ENCODE measurements at places on chromosomes 12 and 14.

GRCh38 chr12:724194-724855 is 28.1 kb upstream of the WNK1 start:
- no peak for DNase-seq

DNA sequence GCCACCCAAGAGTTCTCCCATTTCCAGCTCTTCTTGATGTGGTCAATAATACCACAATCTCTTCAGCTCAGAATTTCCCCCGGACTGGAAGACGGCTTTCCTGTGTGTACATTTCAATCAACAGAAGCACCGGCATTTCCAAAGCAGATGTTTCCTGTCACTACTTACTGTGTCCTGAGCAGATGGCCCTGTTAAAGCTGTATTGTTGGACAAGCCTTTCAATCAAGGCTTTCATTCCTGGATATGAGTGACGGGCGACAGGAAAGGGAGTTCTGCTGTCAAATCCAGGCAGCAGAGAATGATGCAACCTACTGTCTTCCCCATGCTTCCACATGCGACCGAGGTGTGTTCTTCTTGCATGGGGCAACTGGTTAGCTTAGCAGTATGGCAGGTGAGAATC is 76.4 kb upstream of the CCDC60 start:
- no peak for DNase-seq

DNA sequence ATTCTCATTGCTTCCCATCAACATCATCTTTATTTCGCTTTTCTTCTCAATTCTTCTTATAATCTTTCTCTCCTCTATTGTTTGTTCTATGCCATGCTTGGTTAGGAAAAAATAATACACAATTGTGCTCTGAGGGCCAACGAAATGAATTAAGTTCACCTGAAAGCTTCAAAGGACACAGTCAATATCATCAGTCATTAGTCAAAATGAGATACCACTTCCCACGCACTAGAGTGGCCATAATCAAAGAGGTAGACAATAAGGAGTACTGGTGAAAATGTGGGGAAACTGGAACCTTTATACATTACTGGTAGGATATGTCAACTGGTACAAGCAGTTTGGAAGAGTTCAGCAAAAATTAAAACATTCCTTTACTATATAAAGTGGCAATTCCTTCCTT is 91.5 kb downstream of the TMTC1 start:
- no peak for DNase-seq

GRCh38 chr12:27284751-27285150 is 40.7 kb downstream of the STK38L start:
- no peak for DNase-seq

DNA sequence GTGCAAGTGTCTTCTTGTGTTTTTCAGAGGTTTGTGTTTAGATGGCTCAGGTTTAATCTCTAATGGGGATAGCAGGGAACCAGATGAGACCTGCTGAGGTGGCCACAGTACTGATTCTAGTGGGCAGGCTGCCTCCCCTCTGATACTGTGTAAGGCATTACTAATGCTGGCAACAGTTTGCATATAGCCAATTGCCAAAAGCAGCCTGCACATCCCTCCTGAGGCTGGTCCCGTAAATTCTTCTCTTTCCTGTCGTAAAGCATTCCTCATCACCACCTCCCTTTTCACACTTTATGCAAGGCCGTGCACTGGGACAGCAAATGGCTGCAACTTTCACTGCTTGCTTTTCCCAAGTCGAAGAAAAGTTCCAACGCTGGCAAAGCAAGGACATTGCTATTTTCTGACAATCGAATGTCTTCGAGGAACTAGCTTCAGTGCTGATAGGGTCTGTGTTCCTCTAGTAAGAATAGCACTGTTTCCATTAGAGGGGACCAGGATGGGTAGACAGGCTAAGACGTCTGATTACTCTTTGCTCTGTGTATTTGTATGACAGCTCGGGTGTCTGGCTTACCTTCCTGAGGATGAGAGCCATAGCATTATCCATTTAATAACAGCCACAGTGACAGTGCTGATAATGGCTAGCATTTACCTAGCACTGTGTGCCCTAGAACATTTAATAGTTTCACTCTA is 178.2 kb upstream of the HIF1A start:
- DNase-seq: no peak

DNA sequence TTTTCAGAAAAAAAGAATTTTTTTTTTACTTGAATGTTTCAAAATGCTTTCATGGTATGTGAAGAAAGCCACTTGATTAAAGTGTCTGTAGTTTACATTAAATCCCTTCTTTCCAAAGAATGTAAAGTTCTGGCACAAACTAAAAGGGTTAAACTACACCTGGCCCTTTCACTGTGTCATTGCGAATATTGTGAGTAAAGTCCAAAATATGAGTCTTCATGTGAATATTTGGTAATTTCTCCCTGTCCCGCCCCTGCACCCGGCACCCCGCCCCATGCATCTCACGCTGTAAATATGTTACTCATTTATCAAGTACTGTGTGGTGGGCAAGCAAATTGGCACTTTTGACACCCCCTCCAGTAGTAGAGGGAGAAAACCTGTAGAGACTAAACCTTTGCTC is 274.7 kb downstream of the TTC6 start:
- DNase-seq: no peak

DNA sequence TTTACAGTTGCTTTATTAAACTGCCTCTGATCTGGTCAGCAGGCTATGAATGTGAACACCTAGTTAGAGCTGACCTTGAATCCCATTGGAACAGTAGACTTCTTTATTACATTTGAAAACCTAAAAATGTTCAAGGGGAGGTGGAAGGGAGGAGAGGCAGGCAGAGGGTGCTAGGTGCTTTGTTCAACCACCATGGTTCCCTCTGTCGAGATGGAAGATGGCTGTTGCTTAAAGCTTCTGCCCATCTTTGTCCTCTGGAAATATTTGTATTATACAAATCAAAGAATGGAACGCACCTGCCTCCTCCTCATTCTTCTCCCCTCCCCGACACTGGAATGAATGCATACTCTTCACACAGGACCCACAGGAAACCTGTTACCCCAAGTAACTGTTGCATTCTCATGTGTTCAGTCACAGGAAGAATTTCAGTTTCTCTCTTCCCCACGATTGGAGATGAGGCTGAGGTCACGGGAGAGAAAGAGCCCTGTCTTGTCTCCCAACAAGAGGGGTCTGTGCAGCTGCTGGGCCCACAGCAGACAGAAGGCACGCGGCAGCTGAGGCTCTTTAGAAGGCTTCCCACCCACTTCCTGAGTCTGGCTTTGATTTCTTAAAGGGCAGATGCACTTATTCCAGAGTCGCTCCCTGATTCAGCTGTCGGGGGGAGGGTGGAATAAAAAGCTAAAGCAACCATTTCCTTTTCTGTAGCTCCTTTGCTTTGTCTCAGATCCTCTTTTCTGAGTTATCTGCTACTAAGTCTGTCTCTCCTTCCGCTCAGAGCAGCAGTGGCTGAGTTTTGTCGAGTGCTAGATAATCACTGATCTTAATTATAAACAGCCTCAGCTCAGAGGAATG is 217.9 kb upstream of the BTG1 start:
- peak; percentile 9 for DNase-seq

- no peak for DNase-seq
These were observed 6.0 kb downstream of the INSM2 start for GRCh38 chr14:35539969-35540368.

DNA sequence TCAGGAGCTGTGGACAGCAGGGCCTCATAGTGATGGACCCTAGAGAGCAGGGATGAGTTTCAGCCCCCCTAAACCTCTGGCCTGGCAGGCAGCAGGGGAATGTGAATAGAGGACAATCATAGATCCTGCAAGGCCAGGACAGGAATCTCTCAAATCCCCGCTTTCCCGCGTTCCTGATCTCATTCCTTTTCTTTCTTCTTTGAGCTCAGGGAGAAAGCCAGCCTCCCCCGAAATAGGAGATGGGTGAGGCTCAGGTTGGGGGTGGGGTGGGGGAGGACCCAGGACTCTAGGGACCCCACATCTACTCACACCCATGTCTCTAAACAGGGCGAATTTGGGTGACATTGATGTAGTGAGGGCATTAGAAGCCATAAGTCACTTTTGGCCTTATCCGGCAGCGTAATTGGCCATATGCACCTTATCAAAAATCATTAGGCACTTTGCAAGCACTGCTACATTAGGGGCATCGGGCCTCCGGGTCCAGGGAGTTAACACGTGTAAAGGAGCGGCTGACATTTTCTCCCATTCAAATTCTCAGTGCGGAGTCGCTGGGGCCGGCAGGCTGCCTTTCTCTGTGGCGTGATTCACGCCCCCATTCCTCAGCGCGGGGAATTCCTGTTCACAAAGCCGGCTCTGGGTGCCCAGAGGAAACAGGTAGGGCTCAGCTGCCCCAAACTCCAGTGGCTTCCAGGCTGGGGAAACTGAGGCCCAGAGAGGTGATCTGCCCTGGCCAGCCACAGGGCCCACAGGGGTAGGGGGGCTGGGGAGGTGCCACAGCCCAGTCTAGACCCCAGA is 1.5 kb downstream of the LHX5 start:
- DNase-seq: no peak

GRCh38 chr12:90473831-90474230 is 481.1 kb downstream of the CCER1 start:
- no peak for DNase-seq
